ENCODE measurements at places on chromosomes 6 and 20.

- no peak for DNase-seq
Measured at GRCh38 chr20:41411391-41411847, 44.8 kb upstream of the EMILIN3 start.

DNA sequence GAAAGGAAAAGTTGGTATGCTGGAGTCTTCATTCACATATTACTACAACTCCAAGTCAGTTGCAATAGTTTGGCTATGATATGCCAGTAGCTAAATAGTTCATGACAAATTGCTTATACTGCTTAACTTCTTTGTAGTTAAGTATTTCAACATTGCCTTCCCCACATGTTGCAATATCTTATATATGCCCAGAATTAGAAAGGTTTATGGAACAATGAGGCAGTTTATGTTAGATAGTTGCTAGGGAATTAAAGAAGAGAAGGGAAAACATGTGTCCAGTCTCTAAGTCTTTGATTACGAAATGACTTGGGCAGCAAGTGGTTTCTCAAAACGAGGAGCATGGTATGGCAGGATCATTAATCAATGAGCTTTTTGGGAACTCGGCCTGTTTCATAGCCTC lies 145.8 kb downstream of the PLCB4 start:
- DNase-seq = no peak

GRCh38 chr20:44849703-44850102 lies 35.8 kb upstream of the YWHAB start:
- no peak for DNase-seq

DNA sequence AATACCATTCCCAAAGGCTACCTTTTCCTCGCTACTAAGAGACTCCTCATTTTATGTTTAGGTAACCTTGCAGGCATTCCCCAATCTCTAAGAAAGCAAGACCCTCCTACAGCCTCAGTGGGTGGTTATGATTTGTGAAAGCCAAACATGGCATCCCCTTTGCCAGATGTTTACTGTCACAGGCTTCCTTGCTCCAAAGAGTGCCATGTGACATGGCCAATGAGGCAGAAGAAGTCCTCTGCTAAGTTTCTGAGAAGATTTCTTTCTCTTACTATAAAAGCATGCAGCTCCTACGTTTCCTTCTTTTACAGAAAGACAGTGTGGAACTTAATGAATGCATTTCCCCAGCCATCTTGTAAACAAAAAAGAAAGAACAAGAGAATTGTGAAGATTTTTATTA lies 688.2 kb downstream of the TBC1D32 start:
- DNase-seq = no peak

GRCh38 chr6:44621846-44622245 lies 234.3 kb downstream of the CDC5L start:
- DNase-seq = no peak

DNA sequence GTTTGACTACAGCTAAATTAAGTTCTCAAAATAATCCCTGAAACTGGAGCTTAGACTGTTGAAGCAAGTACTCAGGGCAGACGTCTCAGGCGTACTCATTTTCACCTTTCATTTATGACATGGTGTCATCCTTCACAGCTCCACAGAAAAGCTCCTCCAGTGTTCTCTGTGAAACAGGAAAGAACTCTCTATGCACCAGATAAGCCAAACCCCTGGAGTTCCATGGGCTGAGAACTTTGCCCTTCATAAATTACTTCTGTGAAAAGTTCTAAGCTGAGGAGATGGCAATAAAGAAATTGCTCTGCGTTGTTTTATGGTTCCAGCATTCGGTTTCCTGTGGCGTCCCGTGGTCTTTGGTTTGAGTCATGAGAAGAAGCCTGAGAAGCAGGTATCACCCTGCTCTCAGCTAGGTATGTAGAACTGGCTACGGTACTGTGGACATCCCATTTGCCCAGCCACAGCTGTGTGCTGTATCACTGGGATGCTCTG lies 20.2 kb upstream of the RREB1 start:
- DNase-seq = no peak
